ENCODE measurements at places on chromosomes 4 and X.

DNA sequence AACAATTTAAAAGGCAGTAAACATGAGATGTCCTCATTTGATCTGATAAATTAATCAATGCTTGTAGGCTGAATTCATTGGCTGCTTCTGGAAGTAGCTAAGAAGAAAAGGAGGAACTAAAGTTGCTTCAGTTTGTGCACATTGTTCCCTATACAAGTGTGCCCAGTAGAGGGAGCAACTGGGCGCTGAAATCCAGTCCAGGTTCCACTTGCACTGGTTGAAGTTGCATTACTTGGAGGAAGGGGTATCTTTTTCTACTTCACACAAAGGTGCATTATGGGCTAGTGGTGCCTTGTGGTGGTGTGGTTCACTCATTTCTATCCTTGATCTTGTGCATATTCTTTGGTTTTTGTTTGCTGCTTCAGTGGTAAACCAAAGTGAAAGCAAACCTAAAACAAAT lies 67.9 kb upstream of the SOX3 start:
- DNase-seq, result peak; percentile 46

DNA sequence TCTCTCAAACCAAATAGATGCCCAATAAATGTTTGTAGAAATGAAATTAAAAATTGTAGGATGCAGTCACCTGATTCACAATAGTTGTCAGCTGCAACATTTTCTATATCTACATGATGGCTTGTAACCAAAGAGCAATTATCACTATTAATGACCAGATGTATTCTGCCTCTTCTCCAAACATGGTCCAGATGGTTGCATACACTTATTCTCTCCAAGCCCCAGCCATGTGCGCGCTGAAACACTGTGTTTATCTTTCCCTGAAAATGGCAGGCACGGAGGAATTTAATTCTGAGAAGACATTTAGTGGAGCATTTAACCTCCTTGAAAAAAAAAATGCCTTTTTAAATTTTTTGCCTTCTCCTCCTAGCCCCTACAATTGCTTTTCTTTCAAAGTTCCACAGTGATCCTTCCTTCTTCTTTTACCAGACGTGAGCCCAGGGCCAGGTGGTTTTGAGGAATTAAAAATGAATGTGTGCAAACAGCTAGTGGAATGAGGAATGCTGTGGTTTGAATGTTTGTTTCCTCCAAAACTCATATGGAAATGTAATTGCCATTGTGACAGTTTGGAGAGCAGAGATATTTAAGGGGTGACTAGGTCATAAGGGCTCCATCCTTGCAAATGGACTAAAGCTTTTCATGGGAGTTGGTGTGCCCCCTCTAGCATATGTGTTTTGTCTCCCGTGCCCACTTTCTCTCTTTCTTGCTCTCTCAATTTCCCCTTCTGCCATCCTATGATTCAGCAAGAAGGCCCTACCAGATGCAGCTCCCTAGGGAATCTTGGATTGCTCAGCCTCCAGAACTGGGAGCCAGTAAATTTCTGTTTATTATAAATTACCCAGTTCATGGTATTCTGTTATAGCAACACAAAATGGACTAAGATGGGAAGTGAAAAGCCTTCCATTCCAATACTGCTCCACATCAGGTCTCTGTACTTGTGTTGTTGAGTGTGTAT lies 136.0 kb downstream of the GABRB1 start:
- no peak for DNase-seq

GRCh38 chr4:119794113-119794512 lies 165.5 kb upstream of the PDE5A start:
- no peak for DNase-seq

- DNase-seq, result no peak
Observed at GRCh38 chrX:136493011-136493410, 4.4 kb upstream of the HTATSF1 start.

GRCh38 chrX:11770320-11770719 lies 12.3 kb downstream of the MSL3 start:
- no peak for DNase-seq

- DNase-seq, result no peak
Observed at GRCh38 chrX:21960569-21961541, 20.3 kb downstream of the SMS start.

DNA sequence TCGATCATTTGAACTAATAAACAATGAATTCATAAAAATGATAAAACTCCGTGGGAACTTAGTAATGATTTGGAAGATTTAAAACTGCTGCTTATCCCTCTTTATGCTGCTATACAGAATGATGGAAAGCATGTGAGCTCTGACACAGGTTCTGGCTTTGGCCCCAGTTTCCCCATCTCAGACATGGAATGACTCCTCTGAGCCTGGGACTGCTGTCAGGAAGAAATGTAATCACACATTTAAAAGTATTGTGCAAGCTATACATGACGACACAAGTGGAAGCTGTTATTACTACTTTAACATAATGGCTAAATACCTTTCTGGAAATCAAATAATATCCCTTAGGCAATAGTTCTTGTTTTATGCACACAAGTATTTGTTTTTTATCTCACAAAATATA lies 161.7 kb downstream of the DCHS2 start:
- DNase-seq, result no peak

DNA sequence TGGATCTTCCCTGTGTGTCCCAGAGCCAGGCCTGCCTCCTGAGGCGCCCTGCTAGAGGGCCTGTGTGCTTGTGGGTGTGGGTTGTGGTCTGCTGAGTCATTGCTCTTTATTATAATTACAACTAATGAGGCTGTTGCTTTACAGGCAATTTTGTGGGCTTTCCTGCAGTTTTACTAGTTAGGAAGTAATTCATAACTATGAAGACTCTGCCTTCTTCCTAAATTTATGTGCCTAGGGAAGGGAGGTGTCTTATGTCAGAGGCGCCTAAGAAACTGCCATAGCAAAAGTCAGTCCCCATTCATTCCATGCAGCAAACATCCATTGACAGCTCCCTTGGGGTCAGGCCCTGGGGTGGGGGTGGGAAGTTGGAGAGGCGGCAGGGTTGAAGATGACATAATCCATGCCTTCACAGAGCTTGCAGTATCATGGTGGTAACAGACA lies 359.2 kb downstream of the IDS start:
- no peak for DNase-seq

GRCh38 chr4:141375855-141376254 lies 155.2 kb downstream of the ZNF330 start:
- DNase-seq, result no peak

- peak; percentile 22 for DNase-seq
Observed at GRCh38 chrX:49876750-49877149, 2.5 kb upstream of the USP27X start.

DNA sequence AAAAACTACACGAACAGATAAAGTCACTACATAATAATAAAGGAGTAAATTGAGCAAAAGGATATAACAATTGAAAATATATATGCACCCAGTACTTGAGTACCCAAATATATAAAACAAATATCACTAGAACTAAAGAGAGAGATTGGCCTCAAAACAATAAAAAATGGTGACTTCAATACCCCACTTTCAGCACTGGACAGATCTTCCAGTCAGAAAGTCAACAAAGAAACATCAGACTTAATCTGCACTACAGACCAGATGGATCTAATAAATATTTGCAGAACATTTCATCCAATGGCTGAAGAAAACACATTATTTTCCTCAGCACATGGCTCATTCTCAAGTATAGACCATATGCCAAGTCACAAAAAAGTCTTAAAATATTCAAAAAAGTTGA lies 503.6 kb downstream of the NAP1L3 start:
- DNase-seq, result no peak

DNA sequence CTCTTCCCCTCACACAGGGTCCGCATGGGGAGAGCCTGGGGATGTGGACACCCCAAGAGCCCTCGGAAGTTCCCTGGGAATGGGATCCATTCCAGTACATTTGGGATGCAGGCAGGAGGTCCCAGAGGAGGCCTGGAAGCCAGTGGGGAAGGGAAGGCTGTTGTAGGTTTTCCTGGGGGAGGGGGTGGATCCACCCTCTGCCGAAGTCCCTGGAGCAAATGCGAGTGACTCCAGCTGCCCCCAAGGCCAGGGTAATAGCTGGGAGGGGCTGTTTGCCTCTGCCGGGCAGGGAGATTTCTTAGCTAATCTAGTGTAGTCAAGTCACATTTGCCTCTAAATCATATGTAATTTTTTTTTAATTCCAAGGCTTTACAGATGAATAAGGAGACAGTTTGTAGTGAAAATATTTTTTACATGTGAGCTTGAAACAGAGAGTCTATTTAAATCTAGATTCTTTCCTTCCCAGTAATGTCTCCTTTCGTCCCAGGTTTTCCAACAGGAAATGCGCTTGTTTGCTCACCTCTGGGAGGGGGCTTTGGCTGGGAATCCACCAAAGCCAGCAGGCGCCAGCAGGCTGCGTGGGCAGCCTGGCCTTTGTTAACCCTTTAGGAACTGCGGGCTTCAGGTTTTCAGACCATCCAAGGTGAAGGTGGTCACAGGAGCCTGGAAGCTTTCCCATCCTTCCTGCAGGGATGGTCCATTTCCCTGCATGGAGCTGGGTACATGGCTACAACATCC lies 26.8 kb downstream of the SH3TC1 start:
- DNase-seq, result no peak

DNA sequence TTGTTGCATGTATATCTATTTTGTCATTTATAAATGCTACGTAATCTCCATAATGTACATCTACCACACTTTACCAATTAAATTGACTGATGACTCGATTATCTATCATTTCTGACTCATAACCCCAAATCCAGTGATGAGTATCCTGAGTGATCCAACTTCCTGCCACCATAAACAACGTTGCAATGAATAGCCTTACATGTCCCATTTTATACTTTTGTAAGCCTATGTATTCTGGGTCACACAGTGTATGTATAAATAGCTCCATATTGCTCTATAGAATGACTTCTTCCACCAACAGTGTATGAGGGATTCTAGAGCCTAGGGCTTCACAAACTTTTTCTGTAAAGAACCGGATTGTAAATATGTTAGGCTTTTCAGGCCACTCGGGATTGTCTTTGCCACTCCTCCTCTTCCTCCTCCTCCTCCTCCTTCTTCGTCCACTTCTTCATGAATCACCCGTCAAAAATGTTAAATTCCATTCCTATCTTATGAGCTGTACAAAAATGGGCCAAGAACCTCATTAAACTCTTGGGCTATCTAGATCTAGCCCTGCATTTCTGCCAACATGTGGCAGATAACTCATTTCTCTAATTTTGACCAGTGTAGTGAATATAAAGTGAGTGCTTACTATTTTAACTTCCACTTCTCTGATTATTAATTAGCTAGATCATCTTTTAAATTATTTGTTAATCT lies 672.2 kb upstream of the AMOT start:
- peak; percentile 10 for DNase-seq

GRCh38 chr4:16569790-16570189 lies 328.7 kb downstream of the LDB2 start:
- DNase-seq, result no peak

- DNase-seq, result no peak
Observed at GRCh38 chrX:149570668-149571067, 16.6 kb downstream of the MAGEA9B start.

DNA sequence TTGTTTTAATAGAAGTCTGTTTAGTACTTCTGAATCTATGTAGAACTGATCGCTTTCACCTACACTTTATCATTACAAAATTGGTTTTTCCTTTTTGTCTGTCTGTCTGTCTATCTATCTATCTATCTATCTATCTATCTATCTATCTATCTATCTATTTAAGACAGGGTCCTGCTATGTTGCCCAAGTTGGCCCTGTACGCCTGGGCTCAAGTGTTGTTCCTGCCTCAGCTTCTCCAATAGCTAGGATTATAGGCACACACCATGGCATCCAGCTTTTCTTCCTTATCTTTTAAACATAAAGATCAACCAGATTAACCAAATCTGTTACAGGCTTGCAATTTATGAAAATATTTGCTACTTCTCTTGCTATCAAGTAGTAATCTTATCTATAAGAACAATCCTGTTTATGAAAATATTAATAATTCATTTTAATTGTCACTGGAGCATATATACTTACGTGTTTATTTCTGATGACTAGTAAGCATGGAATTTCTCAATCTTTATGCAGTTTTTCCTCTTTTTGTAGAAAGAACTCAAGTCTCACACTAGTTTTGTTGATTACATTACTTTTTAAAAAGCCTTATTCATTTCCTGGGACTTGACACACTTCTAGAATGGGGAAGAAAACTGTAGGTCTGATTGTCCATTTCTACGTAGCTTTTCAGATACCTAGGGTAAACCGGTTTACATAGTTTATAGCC lies 24.5 kb downstream of the KIAA0232 start:
- no peak for DNase-seq

- no peak for DNase-seq
Observed at GRCh38 chrX:132710656-132711155, 221.9 kb upstream of the MBNL3 start.

- DNase-seq, result no peak
Observed at GRCh38 chr4:76016393-76016792, 6.9 kb downstream of the CXCL10 start.

GRCh38 chr4:5477613-5478012 lies 230.7 kb downstream of the EVC2 start:
- DNase-seq, result no peak

DNA sequence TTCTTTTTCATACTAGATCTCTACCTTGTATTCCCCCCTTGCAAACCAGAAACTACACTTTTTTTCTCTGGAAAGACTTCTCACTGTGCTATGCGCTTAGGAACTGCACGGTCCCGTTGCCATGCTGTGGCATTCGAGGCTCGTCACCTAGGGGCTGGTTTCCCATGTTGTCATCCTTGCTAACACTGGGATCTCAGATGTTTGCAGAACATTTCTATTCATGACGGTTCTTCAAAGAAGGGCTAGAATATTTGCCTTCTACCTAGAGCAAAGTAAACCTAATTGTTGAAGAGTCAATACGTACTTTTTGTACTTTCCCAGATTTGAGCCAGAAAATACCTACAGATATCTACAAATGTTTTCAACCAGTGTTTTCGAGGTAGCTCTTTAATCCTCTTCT lies 41.0 kb downstream of the RS1 start:
- DNase-seq, result no peak

- DNase-seq, result no peak
Observed at GRCh38 chrX:108091878-108092291, 307 bp downstream of the ATG4A start.

- no peak for DNase-seq
Observed at GRCh38 chr4:181698221-181698620, 545.0 kb upstream of the TENM3 start.

- DNase-seq, result no peak
Observed at GRCh38 chr4:37946503-37947179, 13.6 kb upstream of the PTTG2 start.

DNA sequence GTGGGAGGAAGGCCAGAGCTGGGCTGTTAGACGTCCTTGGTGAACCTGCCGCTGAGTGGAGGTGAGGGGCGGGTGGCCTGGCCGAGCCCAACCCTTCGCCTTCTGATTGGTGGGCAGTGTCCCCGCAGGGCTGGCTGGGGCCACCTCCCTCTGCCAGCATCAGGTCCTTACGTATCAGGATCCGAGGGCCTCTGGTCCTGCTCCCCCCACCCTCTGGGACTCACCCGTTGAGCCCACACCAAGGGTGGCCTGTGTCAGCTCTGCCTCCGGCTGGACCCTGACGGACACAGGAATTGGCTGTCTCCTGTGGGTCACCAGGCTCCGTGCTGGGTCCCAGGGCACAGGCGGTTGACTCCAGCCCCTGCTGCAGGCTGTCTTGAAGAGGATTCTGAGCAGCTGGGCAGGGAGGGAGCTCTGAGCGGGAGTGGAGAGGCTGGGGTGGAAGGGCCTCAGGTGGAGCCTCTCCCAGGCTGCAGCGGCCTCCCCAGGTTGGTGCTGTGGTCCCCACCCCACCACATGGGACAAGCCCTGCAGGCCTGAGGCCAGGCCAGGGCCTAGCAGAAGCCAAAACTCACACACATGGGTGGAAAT lies 58.4 kb upstream of the NKX1-1 start:
- no peak for DNase-seq

GRCh38 chr4:14769993-14770392 lies 232.3 kb upstream of the CPEB2 start:
- DNase-seq, result no peak

GRCh38 chr4:81335122-81335912 lies 120.3 kb upstream of the PRKG2 start:
- no peak for DNase-seq

- no peak for DNase-seq
Observed at GRCh38 chrX:48465336-48465933, 4.6 kb downstream of the SLC38A5 start.
